ENCODE measurements at places on chromosomes 7 and 10.

DNA sequence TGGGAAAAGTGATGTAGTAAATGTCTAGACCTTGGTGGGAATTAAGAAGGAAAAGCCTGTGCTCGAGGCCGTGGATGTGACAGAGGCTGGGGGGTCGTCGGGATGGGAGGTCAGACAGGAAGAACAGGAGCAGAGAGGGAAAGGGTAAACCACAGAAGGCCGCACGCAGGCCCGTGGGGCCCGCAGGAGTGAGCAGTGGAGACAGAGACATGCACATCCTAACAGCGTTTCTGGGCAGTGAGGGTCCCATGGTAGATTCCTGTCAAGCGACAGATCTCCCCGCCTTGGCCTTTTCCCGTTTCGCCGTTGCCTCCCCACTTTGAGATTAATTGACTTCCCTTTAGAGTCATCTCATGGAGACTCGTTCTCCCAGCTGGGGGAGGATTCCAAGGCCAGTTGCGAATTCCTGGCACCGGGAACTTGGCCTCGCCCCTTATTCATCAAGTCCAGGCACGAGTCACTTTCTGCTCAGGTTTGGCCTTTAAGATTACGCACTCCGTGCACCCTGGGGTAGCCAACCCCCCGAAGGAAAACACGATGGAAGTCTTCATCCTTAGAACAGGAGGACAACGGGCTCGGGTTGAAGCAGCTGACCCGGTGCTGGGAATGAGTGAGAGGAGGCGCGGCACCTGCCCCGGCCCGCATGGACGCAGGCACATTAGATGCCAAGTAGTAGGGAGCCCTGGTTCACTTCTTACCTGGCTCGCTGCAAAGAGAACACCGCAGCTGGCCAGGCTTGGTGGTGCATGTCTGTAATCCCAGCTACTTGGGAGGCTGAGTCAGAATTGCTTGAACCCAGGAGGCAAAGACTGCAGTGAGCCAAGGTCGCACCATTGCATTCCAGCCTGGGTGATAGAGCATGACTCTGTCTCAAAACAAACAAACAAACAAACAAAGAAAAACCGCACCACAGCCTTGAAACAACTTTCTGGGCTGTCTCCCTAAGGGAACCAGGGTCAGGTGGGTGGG, 315.2 kb upstream of the SHH start:
- no peak for DNase-seq

DNA sequence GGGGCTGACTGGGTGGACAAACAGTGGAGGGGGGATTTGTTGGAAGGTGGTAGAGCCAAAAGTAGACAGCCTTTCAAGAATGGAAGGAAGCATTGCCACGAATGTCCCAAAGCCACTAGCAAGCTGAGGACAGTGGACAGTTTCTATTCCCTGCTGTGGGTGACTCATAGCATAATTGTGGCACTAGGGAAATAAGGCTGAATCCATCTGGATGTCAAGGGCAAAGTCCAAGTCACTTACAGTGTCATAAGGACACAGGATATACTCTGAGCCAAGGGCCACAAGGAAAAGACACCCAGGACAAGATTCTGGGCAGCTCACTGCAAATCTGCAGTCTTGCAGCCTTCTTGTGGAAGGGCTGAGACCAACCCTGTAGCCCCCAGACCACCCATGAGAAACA, 79.7 kb downstream of the FRMPD2 start:
- DNase-seq: no peak

DNA sequence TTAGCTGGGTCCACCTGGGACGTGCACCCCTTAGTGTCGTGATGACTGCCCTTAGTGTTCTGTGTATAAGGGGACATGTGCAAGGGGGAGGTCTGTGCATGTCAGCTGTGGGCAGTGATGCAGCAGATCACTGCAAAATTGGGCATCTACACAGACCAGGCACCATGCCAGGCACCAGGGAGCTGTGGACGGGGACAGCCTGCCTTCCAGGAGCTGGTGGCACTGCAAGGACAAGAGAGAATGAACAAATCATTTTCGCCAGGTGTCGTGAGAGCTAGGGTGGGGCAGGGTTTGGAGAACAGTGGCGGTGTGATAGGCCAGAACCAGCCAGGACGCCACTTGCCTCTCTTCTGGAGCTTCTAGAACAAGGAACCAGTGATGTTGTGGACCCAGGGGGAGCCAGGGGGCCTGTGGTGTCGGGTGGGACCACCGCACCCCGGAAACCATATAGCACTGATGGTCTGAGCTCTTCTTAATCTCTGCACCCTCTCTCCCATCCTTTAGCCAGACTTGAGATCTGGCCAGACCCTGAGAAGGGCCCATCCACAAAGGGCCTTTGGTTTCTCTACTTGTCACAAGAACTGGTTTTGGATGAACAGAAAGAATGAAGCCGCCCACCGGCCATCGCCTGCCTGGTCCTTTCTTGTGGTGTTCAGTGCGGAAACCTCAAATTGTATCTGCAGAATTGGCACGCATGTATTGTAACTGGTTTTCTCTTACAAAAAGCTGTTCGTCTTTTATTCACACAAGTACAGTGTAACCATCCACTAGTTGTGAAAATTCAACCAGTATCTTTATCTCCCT, 30.7 kb downstream of the PRF1 start:
- no peak for DNase-seq

- no peak for DNase-seq
Observed at GRCh38 chr7:327233-327931, 37.4 kb downstream of the FOXL3 start.

Measured in activated CD4-positive, alpha-beta T cell treated with anti-CD3 and anti-CD28 coated beads, Interleukin-2, amount 50 U/mL, for 48 hours (primary cell).